ENCODE measurements at places on chromosomes 7 and 10. TPM values are rescaled to one million over a fixed set of nuclear protein-coding genes. Genes with fewer than 3 reads are reported as not detected.

Gene TDRD1
- not detected for polyA plus RNA-seq

Gene TAS2R41
- not detected for polyA plus RNA-seq

Gene ODAD2
- polyA plus RNA-seq, result 1.8 TPM

Gene CALML3
- 0.03 TPM for polyA plus RNA-seq

Gene SMURF1
- polyA plus RNA-seq, result 18.9 TPM

DNA sequence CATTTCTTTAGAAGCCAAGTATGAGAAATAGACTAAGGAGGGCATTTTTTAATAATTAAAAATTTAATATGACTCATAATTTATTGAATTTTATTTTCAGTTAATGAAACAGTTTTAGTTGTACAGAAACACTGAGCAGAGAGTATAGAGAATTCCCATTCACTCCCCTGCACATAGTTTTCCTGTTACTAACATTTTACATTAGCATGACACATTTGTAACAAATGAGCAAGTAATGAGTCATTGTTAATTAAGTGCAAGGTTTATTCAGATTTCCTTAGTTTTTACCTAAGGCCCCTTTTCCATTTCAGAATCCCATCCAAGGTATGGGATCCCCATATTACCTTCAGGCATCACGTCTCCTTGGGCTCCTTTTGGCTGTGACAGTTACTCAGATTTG lies 271.5 kb upstream of the FZD8 start:
- DNase-seq, result no peak

GRCh38 chr7:128948976-128949760 lies 11.4 kb downstream of the IRF5 start:
- no peak for DNase-seq

DNA sequence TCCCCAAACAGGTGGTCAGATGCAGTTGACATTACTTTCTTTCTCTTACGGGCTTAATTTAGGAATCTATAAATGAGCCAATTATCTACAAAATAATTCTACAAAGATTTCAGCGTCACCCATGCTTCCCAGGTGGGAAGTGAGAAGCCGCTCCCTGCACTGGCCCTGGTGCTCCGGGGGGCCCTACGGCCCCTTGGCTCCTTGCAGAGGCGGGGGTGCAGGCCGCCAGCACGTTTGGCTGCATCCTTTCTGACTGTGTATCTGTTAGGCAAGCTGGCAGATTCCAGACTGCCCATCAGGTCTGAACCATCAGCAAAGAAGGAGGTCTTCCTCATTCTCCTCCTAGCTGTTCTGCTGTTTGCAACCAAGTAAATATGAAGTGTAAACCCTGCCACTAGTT lies 16.3 kb downstream of the VWC2 start:
- no peak for DNase-seq

Measured in renal pelvis (tissue), 12 donors.